Stimulated activated CD4-positive, alpha-beta T cell treated with anti-CD3 and anti-CD28 coated beads, Interleukin-15, amount 100 ng/mL, for 1 hour (primary cell): ENCODE measurements at places on chromosomes 1 and 21.

- no peak for DNase-seq
These were observed 24.3 kb downstream of the TSPAN2 start for GRCh38 chr1:115065021-115065420.

DNA sequence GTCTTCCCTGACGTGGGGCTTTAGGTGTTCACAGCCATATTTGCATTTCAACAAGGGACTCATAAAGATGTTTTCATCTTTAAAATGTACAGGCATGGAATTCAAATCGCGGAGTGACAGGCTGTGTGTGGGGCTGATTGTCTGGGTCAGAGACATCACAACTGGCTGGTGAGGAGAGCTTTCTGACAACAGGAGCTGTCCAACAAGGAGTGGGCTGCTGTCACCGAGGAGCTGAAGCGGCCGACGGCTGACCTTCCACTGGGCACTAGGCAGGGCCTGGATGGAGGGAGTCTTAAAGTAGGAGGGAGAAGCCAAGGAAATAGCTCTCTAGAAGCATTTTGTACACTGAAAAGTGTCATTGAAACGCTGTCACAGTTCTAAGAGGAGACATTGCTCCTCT, 30.5 kb upstream of the SCMH1 start:
- DNase-seq, result no peak

DNA sequence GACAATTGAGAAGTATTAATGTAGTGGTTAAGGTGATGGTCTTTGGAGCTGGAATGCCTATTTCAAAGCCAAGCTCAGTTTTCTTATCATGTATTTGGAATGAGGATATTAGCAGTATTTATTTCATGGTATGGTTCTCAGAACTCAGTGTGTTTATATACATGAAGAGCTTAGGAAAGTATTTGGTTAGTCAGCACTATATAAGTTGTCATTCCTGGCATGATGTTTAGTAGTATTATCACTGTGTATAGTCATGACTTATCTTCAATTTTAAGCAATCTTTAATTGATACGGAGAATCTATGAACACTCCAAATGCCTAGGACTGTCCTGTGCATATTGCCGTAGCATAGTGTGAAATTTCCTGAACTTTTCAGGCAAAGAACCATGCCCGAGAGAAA, 501.9 kb upstream of the USP24 start:
- no peak for DNase-seq

GRCh38 chr1:27306892-27307761, 14.8 kb upstream of the TMEM222 start:
- no peak for DNase-seq

DNA sequence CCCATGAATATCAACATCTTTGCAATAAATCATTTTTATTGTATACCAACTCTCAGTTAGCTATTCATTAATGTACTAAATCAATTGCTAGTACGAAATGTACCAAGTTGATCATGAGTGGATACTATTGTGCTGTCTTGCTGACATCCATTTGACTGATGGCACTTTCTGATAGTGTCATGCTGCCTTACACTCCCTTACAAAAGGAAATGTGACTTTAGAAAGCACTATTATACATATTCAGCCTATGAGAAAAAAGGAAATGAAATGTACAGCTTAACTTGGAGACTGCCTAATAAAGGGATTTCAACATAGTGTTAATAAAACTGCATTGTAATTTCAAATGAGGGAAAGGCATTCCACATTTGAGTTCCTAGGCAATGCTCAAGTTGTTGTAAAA, 52.2 kb downstream of the PLA2G4A start:
- DNase-seq, result no peak

GRCh38 chr1:106681939-106682522, 374.4 kb upstream of the PRMT6 start:
- DNase-seq, result no peak

- no peak for DNase-seq
These were observed 9.2 kb upstream of the GRHL3 start for GRCh38 chr1:24309762-24310485.

- DNase-seq, result no peak
These were observed 134.6 kb upstream of the RUNX3 start for GRCh38 chr1:25064465-25065240.

DNA sequence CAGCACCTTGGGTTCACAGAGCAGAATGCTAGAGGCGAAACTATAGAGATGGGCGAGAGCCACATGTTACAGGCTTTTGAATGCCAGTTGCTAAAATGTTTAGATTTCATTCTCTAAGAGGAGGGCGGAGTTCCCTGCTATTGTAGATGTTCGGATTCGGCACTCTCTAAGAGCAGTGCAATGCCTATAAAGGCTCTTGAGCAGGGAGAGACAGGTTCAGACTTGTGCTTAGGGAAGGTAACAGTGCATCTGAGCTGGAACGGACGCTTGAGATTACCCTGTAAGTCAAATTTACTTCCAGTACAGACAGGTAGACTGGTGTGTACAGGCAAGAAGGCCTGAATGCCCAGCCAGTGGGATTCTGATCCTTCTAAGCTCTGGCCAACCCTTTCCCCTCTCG, 15.3 kb downstream of the LURAP1 start:
- no peak for DNase-seq

GRCh38 chr1:197686231-197686630, 89.0 kb downstream of the DENND1B start:
- no peak for DNase-seq

GRCh38 chr1:156706657-156707416, 1.5 kb upstream of the CRABP2 start:
- DNase-seq, result no peak

DNA sequence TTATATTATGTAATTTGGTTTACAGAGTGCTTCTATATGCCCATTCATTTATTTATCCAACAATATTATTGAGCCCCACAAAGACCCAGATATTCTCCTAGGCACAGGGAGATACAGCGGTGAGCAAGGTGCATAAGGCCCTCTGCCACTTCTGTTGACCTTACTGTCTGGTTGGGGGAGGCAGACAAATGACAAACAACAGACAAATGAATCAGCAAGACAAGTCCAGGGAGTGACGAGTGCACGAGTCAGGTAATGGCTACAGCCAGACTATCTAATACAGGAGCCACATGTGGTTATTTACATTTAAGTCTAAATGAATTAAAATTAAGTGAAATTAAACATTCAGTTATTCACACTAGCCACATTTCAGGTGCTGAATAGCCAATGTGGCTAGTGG, 22.0 kb upstream of the BCAR3 start:
- no peak for DNase-seq

GRCh38 chr1:59266927-59267293, 30.0 kb upstream of the FGGY start:
- DNase-seq, result no peak

- DNase-seq, result no peak
These were observed 9.1 kb downstream of the CTSE start for GRCh38 chr1:206014601-206015000.

- DNase-seq, result no peak
These were observed 154.9 kb downstream of the CRB1 start for GRCh38 chr1:197422993-197423392.

GRCh38 chr1:238895911-238896310, 490.5 kb upstream of the CHRM3 start:
- no peak for DNase-seq

GRCh38 chr1:119253366-119253765, 112.9 kb upstream of the WARS2 start:
- no peak for DNase-seq

GRCh38 chr21:32705139-32705538, 22.7 kb downstream of the SYNJ1 start:
- DNase-seq, result no peak

DNA sequence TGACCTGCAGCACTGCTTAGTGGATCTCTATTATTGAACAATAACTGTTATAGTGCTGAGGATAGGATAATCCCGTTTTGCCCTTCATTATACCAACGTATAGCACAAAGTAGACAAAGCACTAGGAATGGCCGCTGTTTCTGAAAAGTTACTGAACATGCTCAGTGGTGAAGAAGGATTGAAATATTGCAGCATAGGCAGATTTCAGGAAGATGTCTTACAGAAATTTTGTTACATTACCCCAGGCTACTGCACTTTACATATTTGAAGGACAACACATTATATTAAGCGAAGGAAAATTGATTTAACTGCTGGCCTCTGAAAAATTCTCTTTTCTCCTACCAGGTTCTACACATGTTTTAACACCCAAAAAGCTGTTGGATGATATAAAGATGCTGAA, 48.5 kb downstream of the AKNAD1 start:
- DNase-seq, result no peak

DNA sequence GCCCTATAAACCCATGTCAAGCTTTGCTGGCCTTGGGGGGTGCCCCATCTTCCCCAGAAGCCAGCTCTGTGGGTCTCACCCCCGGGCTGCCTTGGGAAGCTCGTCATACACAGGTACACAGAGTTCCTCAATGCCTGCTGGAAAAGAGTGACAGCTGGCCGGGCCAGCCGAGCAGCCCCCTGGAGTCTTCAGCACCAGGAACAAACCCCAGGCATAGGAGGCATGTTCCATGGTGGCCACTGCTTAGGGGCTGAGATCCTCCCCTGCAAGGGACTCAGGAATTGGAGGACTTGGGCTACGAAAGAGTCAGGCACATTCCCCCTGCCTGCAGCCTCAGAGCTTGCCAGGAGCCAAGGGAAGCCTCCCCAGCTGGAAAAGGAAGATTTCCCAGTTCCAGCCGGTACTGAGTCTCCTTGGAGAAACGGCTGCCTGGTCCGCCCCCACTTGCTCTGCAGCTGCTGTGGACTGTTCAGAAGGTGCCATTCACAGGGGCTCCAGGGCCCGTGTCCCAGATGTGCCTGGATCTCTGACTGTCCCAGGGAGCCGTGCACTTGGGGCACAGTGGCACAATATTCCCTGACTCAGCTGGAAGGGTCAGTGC, 89.5 kb downstream of the STUM start:
- no peak for DNase-seq

DNA sequence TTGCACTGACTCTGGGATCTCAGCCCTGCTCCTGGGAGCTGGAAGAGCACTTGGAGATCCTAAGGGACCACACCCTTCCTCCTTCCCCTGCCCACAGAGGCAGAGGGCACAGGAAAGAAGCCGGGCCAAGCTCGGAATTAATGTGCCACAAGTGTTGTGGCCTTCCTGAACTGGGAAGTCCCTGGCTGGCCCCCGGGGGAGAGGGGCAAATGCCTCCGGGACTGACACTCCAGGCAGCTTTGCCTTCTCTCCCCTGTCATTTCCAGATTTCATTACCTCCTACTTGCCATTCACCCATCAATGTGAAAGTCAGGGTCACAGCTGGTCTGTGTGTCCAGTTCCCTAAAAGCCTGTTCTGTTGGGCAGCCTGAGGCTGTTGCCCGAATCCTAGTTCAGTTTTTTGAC, 21.7 kb downstream of the SESN2 start:
- DNase-seq, result no peak

GRCh38 chr1:232954594-232955365, 4.4 kb downstream of the NTPCR start:
- DNase-seq, result no peak

GRCh38 chr1:233787599-233787998, 116.9 kb upstream of the SLC35F3 start:
- no peak for DNase-seq

DNA sequence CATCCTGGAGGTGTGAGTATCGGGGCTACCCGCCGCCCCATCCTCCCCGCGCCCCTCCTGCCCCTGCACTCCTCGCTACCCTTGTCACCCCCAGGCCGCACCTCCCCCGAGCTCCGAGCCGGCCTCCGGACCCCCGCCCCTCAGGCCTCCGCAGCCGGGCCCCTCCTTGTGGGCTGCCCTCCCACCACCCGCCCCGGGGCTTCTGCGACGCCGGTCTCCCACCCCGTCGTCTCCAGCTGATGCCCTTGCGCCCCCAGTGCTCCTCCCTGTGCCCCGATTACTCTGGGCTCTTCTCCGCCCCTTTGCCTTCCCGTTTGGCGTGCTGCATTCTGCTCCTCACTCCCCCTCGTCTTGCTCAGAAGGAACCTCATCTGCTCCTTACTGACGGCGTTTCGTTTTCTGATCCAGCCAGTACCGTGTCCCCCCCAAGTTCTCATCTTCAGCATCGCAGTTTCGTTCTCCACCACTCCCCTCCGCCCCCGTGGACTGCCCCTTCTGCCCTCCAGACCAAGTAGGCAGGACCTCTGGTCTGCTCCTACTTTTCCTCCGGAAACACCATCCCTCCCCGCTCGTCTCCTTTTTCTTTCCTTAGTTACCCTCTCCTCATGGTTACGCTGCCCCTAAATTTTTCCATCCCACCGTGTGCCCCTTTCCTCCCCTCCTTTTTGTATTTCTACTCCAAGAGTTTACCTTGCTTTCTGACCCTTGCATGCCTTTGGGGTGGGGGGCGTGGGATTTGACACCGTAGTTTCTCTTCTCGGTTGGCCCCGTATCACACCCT, 841 bp downstream of the SNX27 start:
- DNase-seq, result peak; percentile 3

GRCh38 chr1:97499667-97500066, 421.2 kb downstream of the DPYD start:
- DNase-seq, result no peak

DNA sequence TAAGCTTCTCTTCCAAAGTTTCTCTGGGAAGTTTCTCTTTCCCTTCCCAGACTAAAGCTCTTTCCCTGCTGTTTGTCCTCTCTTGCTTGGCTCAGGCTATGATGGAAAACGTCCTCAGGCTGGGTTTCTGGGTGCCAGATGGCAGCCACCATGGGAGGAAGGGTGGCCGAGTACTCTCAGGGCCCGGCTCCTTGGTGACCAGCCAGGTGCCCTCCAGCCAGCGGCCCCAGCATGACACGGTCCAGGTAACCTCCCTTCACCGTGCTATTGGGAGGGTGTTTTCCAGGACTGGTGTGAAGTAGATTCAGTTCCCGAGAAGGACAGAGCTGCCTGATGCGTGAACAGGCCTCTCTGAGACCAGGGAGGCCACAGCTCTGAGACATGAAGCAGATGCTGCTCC, 60.3 kb downstream of the KIF26B start:
- DNase-seq, result no peak

- peak; percentile 25 for DNase-seq
These were observed 3.1 kb downstream of the OLIG2 start for GRCh38 chr21:33028773-33029384.

- no peak for DNase-seq
These were observed 365.8 kb downstream of the KIF26B start for GRCh38 chr1:245520611-245521010.

GRCh38 chr1:2345297-2346075, 45.9 kb downstream of the MORN1 start:
- no peak for DNase-seq

GRCh38 chr21:34570313-34570712, 44.6 kb downstream of the RCAN1 start:
- DNase-seq, result no peak

GRCh38 chr1:222641269-222641948, 23.5 kb downstream of the MIA3 start:
- DNase-seq, result no peak

GRCh38 chr1:57788313-57788712, 364.5 kb upstream of the DAB1 start:
- no peak for DNase-seq

GRCh38 chr1:229990326-229990725, 76.7 kb upstream of the GALNT2 start:
- DNase-seq, result no peak

DNA sequence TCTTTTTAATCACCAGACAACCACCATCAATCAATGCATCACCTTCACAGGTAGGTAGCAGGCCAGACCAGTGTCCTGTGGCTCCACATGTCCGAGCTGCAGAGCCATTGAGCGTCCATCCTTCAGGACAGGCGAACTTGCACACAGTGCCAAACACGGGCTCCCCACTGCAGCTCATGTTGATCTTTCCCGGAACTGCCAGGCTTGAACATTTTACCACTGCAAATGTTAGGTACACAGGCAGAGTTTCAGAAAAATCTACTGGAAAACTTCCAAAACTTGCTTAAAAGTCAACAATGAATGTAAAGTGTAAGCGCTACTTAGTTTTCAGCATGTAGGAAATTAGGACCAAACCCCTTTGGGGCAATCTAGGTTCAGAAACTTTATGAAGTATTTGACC, 6.6 kb downstream of the SELE start:
- no peak for DNase-seq

- no peak for DNase-seq
These were observed 81.8 kb downstream of the PHTF1 start for GRCh38 chr1:113677250-113678158.
